Suppressor macrophage treated with lipopolysaccharide for 4 hours (primary cell): ENCODE measurements at places on chromosomes 6 and 20.

GRCh38 chr20:63501818-63502670 lies 3.2 kb upstream of the EEF1A2 start:
- DNase-seq, result no peak

DNA sequence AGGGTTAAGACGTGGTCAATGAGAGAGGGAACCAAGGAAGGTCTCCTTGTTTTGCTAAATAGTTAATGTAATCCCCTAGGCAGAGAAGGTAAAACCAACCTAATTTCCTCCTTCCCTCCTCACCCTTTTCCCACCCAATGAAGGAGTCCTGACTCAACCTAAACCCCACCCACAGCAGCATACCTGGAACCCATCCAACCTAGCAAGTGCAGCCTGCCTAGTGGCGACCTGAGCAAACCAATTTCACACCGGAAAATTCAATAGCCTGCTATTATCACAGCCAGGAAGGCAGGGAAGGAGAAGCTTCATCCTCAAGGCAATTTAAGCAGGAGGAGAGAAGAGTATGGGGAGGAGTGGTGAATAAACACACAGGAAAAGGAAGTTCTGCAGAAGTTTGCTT lies 46.9 kb downstream of the OSTM1 start:
- DNase-seq, result no peak

GRCh38 chr20:62400021-62400420 lies 7.1 kb downstream of the CABLES2 start:
- no peak for DNase-seq

- no peak for DNase-seq
These were observed 982 bp upstream of the GGT7 start for GRCh38 chr20:34873583-34874093.

DNA sequence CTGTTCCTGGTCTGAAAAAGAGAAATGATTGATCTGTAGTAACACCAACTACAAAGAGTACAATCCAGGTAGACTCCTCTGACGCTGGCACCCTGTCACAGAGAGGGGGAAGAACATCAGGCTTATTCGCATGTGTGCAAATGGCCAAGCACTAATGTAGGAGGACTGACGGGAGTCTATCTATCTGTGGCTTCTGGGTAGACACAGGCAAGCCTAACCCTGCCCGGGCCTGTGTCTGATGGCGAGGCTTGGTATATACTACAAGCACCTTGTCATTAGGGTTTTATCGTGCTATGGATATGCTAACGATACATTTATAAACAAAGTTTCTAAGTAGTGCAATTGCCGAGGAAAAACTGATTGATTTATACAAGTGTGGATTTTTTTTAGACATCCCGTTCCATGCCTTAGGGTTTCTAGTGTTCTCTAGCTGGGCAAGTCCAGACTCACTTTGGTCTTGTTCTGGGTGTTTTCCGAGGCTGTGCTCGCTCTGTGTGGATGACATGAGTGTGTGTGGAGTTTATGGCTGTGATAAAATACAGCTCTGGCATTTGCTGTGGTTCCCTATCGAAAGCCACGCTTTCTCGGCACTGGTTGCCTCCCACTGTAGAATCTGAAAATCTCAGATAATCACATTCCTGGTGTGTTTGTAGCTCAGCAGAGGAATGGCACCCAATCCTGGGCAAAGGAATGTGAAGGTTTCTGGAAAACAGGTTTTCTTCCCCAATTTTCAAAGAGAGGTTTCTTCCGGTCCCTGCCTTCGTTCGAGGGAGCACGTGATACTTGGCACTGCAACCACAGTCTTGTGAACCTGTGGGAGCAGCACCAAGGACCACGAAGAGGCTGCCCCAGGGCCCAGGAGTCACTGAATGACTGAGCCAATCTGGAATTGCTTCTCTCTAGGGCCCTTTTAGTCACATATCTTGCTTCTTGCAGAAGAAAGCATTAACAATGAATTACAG lies 67.5 kb upstream of the EDN1 start:
- DNase-seq, result no peak

DNA sequence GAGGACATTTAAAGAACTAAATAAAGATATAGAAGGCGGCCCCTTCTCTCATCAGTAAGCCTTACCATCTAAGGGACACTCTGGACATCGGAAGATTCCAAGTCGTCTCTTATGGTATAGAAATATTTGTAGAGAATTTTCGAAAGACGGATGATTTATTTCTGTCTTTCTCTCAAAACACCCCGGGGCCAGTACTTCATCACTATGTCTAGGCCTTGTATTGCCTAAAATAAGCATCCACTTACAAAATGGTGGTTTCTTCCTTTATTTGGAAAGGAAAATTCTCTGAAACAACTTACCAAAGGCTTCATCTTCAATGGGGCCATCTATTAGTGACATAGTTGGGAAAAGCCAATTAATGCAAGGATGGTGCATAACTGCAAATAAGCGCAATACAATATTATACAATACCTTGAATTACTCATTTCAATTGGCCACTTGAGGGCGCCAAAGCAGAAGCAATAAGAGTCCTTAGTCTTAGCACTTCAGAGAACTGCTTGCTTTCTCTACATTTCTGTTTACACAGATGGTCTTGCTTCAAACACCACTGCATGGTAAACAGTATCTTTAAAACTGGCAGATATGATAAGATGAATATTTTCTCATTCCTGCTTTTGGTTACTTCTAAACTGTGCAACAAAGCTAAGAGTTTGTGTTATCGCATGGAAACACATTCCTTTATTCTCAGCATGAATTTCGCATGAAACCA lies 113.2 kb downstream of the VIP start:
- DNase-seq, result peak; percentile 80

GRCh38 chr20:24060851-24061590 lies 72.4 kb upstream of the GGTLC1 start:
- no peak for DNase-seq

- peak; percentile 66 for DNase-seq
These were observed 83.3 kb upstream of the TGM3 start for GRCh38 chr20:2212456-2213015.

DNA sequence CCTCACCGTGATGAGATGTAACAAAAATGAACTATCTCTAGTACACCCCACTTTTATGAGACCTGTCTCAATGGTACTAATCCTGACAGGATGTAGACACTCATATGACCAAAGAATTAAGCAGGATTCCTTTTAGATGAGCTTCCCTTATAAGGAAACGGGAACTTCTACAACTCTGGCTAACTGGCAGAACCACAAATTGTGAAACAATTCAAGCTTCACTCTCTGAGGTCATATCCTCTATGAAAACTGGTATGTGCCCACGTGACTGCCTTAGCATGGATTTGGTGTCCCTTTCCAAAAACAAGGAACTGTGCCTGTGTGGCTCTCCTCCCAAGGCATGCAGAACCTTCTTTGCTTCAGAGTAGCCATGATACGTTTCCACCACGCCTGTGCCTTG lies 14.1 kb upstream of the CPNE5 start:
- peak; percentile 92 for DNase-seq
